ENCODE measurements at places on chromosomes 1 and 21.

GRCh38 chr1:79549201-79549600, 542.7 kb upstream of the ADGRL4 start:
- no peak for DNase-seq

GRCh38 chr1:1337793-1338147, 6.7 kb downstream of the TAS1R3 start:
- DNase-seq: no peak

DNA sequence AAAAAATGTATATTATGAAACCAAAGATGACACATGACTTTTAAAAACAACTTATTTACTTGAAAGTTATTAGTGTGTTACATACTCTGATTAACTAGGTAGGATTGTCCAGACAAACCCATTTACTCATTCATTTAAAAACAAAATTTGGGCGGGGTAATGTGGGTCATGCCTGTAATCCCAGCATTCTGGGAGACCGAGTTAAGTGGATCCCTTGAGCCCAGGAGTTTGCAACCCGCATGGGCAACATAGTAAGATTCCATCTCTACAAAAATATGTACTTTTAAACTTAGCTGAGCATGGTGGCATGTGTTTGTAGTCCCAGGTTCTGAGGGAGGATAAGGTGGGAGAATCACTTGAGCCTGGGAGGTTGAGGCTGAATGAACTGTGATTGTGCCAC, 1414.7 kb downstream of the PLA2G4A start:
- DNase-seq: no peak

DNA sequence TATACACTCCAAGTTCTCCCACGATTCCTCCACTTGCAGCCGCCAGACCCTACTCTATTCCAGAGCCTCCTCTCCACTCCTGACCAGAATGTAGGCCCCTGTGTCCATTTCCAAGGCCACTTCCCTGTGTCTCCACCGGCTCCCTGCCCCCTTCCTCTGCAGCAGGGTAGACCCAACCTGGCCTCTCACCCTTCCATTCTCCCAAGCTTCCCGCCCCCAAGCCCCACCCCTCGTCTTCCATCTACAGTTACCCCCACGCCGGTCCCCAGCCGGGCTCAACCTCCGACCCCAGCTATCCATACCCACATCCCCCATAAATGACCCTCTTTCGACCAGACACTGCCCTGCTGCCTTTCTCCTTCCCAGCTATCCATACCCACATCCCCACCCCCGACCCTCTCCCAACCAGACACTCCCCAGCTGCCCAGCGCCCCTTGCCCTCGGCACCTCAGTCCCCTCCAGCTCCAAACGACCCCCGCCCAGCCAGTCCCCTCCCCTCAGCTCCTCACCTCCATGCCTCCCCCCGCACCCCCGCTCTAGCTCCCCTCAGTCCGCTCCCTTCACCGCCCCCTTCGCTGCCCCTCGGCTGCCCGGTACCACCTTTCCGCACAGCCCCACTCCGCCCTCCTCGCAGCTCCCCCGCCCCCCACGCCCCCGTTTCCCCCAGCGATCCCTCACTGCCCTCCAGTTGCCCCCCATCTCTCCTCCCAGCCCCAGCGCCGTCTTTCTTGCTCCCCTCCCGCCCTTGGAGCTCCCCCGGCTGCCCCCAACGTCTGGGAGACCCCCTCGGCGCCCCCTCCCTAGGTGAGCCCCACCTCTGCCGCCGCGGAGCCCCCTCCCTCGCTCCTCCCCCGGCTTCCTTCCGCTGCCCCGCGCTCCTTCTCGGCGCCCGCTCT, 670 bp downstream of the RAB3B start:
- peak; percentile 14 for DNase-seq

DNA sequence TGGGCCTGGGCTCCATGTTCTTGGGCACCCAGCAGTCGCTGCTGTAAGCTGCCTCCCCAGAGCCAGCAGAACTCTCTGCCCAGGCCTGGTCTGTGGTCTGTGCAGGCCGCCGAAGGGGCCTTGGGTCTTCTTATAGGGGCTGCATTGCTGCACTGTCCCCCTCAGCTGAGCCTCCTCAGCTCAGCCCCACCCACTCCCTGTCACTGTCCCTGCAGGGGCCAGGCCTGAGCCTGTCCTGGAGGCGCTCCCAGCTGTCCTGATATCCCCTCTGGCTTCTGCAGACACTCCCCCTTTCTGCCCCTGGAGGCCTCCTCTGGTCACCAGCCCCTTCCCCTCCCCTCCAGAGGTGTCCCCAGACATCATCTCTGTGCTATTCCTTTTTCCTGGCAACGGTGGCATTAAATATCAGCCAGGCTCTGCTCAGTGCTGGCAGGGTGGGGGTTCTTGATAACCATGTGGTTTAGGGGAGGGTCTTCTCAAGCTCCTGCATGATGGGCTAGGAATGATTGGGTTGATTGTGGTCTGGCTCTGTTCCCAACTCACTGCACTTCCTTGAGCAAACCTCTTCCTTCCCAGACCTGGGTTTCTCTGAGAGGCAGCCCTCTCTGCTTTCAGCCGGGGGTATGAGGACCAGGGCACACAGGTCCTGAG, 3.7 kb upstream of the FOXO6 start:
- DNase-seq: no peak

DNA sequence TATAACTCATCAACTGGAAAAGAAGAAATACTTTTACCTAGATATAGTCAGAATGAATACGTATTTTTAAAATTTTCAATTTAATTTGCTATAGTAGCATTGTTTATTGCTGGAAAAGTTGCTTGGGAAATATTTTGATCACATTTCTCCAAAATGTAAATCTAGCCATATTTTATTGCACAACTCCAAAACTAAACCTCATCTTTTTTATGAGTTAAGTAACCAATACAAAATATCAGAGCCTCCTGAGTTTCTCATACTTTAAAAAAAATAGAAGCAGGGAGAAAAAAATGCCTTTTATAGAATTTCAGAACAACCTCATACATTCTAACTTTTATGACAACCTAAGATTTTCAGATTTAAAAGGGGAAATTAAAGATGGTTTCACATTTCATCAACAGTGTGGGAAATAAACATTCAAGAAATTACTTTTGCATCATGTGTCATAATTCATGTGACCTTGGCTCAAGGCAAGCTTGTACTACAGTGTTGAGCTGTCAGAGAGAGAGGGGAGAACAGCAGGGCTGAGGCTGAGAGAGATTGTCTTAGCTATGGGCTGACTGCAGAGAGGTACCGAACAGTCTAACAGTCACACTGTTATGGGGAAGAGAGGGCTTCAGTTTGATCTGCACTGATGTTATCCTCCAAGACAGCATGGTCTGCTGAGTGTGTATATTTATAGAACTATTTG, 519.0 kb downstream of the LTN1 start:
- no peak for DNase-seq

GRCh38 chr1:224133741-224134299, 19.9 kb downstream of the FBXO28 start:
- DNase-seq: no peak

GRCh38 chr21:45306453-45306831, 18.7 kb upstream of the POFUT2 start:
- DNase-seq: no peak

GRCh38 chr1:115536279-115536816, 105.4 kb upstream of the VANGL1 start:
- no peak for DNase-seq

DNA sequence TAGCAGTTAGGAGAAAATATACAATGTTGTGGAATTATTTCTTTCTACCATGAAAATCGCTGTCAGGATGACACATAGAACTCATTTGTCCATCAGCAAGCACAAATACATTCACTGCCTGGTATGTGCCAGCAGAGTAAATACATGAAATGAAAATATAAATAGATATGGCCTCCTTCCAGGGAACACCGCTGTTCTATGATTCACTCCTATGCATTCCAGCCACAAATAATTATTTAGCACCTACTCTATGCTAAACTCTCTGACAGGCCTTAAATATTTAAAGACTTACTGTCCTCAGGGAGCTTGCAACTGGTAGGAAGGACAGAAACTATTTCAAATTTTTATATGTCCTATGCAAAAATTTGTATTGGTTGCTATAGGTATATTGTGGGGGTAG, 975.0 kb upstream of the NCAM2 start:
- no peak for DNase-seq

DNA sequence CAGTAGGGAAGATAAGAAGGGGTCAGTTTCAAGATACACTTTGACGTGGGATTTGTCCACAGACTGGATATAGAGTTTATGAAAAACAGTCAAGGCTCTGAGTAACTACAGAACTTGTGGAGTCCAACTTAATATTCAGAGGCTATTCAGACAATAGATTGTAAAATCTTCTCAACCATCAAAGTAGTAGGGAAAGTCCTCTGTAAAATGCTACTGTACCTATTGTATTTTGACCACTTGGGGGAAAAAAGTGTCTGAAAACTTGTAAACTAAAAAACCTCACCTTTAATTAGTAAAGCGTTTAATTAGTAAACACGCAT, 10.5 kb downstream of the PTP4A2 start:
- no peak for DNase-seq

- DNase-seq: no peak
These were observed 32.7 kb upstream of the MTR start for GRCh38 chr1:236762410-236762809.

- DNase-seq: no peak
These were observed 75.2 kb downstream of the KIFAP3 start for GRCh38 chr1:169999331-169999741.

GRCh38 chr1:246005067-246005466, 502.0 kb downstream of the SMYD3 start:
- no peak for DNase-seq

DNA sequence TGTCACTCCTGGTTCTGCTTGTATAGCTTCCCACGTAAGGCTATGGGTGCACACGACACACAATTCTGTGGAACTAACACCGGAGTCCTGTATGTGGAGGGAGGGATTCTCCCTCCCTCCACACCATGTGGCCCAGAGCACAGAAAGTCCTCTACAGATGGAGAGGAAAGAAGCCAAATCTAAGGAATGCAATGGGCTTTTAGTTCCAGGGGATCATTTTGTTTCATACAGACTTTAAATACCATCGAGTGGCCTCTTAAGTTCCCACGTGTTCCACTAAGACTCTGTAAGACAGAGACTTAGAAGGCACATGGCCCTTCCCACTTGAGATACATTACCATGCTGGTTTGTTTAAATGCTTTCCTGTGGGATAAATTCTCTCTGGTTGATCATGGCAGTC, 156.0 kb downstream of the TGFB2 start:
- no peak for DNase-seq

DNA sequence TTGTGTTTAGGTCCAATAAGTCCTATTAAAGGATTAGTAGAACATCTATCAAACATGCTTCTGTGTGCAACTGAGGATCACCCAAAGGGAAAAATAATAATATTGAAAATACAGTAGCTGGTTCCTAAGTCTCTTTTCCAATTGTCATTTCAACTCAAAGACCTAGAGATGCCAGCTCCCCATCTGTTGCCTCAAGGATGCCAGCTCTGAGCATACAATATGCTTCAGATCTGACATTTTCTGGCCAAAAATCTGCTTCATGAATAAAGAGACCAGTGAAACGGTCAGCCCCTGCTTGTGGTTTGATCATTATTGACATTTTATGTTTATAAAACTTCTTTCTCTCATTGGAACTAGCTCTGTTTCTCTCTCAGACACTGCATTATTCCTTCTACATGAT, 72.9 kb downstream of the CCDC185 start:
- DNase-seq: no peak

GRCh38 chr1:29124366-29125236, 898 bp upstream of the TMEM200B start:
- DNase-seq: peak; percentile 45

DNA sequence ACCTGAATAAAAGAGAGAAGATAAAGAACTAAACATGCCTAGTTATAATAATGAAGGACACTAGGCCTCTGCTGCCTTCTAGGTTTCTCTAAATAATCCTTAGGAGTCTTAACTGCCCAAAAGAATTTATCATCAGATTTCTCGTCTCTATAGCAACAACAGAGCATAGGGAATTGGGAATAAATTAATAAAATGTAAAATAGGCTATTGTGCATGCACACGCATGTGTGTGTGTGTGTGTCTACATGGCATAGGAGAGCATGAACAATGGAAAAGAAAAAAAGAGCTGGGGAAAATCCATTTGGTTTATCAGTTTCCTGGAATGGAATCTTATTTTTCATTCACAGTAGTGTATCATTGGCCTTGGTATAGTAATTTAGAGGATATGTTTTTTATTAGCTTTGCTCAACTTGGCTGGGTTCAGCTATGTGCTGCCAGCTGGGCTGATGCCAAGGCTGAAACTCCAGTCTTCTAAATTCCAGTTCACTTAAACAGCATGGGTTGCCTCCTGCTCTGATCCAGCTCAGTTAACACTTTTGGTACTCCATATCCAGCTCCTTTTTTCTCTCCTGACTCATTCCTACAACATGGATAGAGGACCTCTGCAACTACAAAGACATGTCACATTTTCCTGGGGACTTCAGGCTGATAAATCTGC, 80.6 kb upstream of the SLFNL1 start:
- no peak for DNase-seq

- no peak for DNase-seq
These were observed 78.3 kb downstream of the NDUFS5 start for GRCh38 chr1:39104158-39105060.
